ENCODE measurements at places on chromosomes 7 and 10.

GRCh38 chr7:83832009-83832408 is 183.1 kb upstream of the SEMA3E start:
- no peak for DNase-seq

DNA sequence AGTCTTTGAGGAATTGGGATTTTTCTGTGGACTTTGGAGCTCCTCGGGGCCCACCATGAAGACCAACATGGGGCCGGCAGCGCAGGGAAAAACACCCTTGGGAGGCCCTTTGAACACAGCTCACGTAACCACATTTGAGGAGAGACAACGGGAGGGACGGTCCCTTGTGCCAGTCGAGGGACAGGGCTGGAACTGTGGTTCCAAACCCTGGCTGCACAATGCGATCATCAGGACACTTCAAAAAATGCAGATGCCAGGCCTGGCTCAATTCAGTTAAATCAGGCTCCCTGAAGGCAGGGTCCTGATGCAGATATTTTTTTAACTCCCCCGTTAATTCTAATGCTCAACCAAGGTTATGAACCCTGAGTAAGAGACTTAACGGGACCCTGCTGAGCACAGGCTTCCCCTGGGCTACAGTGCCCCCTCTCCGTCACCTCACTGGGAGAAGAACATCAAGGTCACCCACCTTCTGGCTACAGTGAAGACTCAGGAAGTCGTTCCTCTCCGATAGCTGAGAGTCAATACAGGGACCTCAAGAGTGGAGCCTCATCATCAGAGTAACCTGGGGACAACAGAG is 30.4 kb downstream of the LYZL1 start:
- no peak for DNase-seq

DNA sequence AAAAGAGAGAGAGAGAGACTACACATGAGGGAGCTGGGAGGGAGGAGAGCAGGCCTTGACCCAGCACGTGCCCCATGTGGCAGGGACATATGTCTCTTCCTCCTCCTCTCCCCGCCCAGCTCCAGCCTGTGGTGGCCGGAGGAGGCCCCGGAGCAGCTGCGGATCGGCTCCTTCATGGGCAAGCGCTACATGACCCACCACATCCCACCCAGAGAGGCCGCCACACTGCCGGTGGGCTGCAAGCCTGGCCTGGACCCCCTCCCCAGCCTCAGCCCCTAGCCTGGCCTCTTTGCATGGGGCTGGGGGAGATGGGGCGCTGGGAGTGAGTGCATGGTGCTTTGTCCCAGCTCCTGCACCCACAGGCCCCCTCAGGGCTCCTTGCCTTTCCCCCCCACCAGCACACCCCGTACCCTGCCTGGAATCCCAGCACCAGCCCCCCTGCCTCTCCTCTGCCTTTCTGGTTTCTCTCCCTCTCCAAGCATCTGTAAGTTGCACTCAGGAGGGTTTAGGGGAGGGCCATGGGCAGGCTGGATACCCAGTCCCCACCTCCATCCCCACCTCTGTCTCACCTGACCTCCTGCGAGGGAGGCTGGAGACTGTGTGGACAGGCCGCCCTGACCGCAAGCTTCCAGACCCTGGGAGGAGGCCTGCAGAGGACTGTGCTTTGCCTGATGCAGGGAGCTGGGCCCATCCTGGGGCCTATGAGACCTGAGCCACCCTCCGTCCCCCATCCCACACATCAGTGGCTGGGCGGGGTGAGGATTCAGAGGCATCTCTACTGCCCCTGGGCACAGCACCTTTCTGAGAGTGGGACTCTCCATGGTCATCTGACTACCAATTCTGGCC is 4.8 kb downstream of the UPK3B start:
- no peak for DNase-seq

DNA sequence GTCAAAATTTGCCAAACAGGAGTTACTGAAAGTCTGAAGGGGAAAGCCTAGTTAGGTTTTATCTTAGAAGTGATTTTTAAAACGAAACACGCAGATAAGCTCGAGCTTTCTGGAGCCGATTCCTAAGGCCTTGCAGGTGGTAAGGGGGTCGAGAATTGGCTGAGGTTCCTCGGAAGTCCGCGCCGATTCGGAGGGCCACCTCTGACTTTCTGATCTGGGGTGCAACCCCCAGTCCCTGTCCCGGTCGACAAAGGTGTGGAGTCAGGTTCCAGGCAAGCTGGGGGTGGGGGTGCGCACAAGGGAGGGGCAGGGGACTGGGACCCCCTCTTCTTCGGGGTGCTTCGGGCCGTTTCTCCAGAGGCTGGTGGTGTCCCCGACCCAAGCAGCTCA is 701 bp upstream of the CUL1 start:
- DNase-seq: no peak

DNA sequence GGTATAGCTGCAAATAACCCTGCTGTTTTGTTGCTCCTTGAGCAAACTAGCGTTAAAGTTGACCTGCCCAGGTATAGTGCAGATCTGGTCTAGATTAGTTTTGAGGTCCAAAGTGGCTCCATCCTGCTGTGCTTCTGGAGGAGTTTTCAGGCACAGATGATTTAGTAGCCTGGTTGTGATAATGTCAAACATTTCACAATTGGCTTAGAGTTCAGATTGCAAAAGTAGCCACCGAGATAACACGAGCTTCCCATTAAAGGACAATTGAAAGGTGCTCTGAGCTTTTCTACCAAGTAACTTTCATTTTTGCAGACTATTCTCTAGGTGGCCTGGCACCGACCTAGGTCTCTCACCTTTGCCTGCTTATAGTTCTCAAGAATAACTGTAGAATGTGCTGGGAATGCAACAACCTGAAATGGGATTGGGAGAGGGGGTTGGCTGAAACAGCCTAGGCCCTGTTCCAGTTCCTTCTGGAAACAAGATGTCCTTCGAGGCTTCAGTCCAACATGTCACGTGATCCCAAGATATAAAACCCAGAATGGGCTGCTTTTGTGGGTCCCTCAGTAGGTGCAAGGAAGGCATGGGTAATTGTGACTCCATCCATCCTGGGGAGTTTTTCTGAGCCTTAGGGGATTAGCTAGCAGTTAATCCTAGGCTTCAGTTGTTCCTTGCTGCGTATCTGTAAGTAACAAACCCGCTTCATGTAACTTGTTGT is 201.0 kb downstream of the CHRM2 start:
- no peak for DNase-seq

GRCh38 chr10:58570307-58570723 is 57.6 kb downstream of the BICC1 start:
- DNase-seq: no peak

GRCh38 chr7:17340655-17341054 is 42.2 kb downstream of the AHR start:
- no peak for DNase-seq

GRCh38 chr10:24418532-24418931 is 209.6 kb downstream of the KIAA1217 start:
- no peak for DNase-seq

DNA sequence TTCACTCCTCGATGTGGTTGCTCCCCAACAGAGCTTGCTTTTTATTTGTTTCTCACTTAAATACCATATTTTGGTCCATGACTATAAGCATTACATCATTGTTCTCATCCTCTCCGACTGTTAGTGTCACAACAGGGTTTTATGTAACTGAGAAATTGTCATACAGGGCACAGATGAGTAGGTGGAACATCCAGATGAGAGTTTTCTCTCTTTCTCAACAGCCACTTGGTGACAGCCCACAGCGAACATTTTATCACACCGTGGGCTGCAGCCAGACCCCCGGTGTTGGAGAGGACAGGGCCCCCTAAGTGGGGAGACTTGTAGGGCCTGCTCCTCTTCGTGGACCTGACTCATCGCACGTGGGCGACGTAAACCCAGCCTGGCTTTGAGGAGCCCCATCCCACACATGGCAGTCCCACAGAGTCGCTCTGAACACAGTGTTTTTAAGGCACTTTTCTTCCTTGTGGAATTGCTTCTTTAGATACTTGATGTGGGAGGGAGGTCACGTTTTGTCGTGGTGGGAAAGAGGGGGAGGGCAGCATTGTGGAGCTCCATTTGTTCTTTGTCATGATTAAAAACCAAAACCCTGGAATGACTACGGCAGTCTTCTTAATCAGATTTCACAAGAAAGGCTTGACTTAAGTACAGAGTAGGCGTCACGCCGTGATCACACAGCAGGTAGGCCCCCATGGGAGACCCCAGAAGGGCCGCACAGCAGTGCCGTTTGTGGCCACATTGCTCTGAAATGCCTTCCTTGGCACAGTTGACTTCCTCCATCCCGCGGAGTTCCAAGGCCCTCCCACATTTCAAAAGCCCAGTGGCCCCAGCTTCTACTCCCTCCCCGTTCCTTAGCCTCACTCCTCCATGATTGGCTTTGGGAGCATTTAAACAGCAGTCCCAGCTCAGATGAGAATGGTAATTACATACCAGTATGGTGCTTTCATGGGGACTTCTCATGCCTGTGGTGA is 220.6 kb downstream of the CCDC3 start:
- no peak for DNase-seq

DNA sequence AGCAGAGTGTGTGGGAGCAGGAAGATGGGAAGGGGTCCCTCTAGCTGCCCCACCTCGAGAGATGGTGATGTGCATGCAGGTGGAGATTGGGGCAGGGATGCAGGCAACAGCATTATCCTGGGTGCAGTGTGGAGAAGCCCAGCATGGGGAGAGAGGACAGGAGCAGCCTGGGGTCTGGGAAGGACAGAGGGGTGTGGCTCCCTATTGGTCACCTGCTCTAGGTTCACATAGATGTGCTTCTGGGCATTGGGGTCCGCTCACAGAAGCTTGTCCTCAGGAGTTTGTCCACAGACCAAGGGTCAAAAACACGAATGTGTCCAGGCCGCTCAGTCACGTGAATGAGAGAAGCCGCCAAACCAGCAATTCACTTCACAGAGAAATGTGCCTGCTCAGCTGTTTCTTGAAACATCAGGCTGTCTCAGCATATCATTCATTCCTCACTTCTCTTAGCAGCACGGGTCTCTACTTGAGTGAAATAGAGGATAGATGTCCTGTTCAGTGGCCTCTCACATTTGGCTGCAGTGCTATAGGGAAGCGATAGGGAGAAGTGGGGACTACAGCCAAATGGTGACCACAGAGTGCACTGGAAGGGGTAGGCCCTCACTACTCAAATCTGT is 11.5 kb upstream of the SLC29A3 start:
- DNase-seq: no peak

DNA sequence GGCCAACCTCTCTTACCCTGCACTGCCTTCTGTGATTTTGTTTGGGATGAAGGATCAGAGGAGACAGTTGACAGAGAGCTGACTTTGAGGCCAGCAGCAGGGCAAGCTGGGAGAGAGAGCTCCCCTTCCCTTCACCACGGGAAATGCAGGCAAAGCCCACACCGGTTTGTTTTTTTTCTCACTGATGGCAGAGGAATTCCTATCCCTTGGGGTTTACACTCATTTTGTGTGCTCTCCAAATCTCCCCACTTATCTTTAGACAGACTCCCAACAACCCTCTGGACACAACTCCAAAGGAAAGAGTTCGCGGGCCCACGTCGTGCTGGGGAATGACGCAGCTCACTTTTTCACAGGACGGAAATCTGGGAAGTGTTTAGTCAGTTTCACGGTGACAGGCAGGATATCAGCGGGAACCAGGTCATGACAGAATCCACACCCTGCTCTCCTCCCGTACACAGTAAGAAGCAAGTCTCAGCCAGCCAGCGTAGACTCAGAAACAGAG is 68.3 kb upstream of the FAM171A1 start:
- DNase-seq: no peak
